ENCODE measurements at places on chromosomes 4 and X.

- no peak for DNase-seq
Measured at GRCh38 chr4:101813604-101814003, 23.1 kb downstream of the BANK1 start.

- DNase-seq, result no peak
Measured at GRCh38 chr4:55323375-55323774, 22.7 kb upstream of the SRD5A3 start.

DNA sequence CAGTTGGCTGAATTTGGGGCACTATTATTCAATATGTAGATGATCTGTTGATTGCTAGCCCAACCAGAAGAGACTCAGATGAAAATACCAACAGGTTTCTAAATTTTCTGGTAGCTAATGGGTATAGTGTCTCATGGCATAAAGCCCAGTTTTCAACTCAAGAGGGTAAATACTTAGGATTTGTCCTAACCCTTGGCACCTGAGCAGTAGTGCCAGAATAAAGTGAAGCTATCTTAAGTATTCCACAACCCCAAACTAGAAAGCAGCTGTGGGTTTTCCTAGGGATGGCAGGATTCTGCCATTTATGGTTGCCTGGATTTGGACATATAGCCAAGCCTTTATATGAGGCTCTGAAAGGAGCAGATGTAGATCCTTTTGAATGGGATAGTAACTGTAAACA is 119.0 kb downstream of the AGTR2 start:
- DNase-seq, result no peak

DNA sequence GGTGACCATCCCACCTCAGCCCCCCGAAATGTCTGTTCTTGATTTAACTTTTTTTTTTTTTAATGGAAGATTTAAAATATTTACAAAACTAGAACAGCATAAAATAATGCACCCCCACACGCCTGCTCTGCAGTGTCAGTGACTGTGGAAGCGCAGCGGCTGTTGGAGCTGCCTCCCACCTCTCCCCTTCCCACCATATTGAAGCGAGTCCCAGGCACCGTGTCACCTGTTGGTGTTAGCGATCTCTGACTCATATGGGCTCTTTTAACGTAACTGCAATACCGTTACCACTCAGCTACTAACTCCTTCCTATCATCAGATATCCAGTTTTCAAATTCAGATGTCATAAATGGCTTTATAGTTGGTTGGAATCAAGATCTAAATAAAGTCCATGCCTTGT is 17.1 kb upstream of the TADA2B start:
- DNase-seq, result no peak

DNA sequence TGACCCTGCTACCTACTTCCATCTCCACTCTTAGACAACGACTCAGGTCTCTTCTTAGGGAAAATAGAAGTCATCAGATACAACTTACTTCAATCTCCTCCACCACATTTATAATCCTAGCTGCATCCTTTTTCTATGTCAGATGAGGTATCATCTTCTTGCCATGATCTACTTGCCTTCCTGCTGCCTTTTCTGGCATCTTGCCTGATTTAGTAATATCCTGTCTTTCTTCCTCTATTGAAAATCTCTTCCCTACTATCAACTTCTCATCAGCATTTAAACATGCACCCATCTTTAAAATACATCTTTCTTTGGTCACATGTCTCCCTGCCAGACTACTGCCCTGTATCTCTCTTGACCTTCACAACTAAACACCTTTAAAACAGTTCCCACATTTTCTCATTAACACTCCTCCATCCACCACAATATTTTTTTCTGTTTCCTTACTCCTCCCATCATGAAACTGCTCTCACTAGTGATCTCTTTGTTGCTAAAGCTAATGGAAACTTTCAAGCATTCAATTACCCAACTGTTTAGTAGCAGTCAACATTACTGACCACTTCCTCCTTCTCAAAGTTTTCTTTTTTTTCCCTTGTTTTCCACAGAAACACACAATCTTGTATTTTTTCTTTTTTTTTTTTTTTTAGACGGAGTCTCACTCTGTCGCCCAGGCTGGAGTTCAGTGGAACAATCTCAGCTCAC is 100.8 kb upstream of the CXorf66 start:
- peak; percentile 6 for DNase-seq

GRCh38 chr4:184320631-184321030 is 103.0 kb upstream of the ENPP6 start:
- DNase-seq, result no peak

- DNase-seq, result no peak
Measured at GRCh38 chr4:67725132-67725531, 24.2 kb upstream of the UBA6 start.

GRCh38 chr4:25563071-25563564 is 92.5 kb upstream of the SLC34A2 start:
- no peak for DNase-seq

DNA sequence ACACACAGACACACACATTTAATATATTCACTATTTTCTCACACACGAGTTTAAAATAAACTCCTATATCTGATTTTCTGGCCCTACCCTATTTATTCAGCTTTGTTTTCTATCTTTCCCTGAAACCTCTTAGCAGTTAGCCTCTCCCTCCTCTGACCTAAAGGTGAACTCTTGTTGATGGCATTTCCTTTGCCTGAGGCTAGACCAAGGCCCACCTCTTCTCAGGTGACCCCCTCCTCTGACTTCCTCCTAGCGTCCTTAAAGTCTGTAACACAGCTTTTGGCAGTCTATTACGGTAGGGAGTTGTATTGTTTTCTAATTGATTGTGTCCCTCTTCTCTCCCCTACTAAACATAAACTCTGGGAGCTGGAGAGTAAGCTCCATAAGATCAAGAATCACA is 1.7 kb upstream of the SRPX2 start:
- DNase-seq, result no peak

- peak; percentile 83 for DNase-seq
Measured at GRCh38 chr4:151729731-151730559, 30.9 kb downstream of the GATB start.

DNA sequence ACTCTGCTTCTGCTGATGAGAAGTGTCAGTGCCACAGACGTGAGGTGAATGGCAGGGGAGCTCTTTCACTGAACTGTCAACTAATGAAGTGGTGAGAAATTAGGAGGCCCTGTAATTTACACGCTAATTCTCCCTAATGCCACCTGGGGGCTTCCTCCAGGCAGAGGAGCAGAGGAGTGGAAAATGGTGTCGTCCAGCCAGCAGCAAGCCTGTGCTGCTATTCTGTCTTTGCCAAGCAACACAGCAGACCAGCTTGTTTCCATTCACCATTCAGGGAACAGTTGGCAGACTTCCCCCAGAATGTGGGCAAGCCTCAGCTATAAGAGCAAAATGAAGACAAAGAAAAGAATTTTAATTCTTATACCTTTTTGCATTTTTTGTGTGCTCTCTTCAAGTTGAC is 245.2 kb upstream of the TET2 start:
- DNase-seq, result no peak

DNA sequence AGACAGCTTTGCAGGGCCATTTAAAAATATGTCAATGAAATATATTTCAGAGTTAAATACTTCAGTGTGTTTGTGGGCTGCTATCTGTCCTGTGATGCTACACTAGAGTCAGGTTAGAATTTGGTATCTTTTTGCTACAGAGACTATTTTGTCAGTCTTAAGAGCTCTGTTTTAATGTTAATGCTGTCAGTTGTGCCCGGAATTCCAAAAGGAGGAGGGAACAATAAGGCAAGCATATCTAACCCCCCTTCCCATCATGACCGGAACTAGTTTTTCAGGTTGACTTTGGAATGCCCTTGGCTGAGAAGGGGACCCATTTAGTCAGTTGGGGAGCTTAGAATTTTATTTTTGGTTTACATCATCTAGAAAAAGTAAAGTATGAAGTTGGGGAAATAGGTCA is 34.9 kb upstream of the SLC25A4 start:
- no peak for DNase-seq

DNA sequence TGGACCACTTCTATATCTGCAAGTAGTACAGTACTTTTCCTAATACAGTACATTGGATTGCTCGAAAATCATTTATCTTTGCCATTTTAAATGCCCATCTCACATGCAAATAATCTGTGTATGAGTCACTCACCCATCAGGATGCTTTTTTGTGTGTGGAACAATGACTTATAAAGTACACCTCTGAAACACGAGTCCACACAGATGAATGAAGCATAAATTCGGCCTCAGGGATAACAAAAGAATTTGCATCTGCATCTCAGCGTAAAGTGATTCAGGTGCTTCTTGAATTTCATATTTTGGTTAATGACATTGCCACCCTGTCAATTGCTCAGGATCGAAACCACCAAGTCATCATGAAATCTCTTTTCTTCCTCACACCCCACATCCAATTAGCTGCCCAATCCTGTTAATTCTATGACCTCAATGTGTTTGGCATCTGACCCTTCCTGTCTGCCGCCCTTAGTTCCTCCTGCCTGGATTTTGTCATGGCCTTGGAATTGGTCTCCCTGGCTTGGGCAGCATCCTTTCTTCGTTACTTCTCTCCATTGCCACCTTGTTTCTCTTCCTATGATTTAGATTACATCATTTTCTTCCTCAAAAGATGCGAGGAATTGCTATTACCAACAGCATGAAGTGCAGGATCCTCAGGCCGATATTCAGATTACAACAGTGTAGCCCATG is 161.6 kb upstream of the MID1 start:
- peak; percentile 1 for DNase-seq

- DNase-seq, result peak; percentile 60
Measured at GRCh38 chr4:88211473-88212252, 53.2 kb upstream of the ABCG2 start.

DNA sequence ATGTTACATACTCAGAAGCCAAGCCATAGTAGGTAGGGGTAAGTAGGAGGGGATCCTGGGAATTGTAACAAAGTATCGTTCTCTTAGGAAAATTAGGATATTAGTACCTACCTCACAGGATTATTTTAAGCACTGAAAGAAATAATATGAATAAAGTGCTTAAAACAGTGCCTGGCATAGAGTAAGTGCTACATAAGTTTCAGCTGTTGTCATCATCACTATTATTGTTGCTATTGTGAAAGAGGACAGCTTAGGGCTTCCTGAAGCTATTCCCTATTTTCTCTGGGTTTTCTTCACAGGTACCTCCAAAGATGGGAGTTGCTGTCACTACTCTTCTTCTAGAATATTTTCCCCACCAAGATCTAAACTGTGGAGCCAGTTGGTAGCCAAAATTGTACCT is 443.7 kb upstream of the FGF16 start:
- DNase-seq, result no peak

DNA sequence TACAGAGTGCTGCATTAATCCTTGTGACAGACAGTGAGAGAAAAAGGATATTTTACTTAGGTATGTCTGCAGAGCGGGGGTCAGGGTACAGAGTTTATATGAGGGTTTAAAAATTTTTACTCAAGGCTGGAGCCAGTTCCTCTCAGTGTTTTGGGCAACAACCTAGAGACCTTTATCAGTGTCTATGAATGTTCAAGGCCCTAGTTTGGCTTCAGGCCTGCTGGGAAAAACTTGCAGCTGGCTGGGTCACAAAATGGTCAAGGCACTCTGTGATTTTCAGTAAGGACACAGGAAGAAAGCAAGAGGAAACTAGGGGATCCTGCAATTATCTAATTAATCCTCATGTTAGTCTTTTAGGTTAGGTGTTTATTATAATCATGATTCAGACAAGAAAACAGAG is 10.8 kb upstream of the C4orf54 start:
- no peak for DNase-seq

DNA sequence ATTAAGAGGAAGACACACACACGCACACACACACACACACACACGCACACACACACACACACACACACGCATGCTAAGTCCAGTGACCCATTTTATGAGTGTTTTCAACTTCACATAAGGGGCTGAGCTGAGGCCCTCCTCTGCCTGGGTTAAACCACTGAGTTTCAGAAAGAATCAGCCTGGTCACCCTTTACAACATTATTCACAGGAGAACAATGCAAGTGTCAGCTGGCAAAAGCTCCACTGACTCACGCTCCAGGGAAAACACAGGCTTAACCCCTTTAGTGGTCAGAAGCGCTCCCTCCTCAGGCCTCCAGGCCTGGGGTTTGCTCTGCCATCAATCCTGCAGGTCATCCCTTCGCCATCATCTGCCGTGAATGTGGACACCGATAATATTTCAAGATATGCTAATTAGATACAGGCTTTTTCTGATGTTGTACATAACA is 46.9 kb downstream of the ACOX3 start:
- peak; percentile 92 for DNase-seq

DNA sequence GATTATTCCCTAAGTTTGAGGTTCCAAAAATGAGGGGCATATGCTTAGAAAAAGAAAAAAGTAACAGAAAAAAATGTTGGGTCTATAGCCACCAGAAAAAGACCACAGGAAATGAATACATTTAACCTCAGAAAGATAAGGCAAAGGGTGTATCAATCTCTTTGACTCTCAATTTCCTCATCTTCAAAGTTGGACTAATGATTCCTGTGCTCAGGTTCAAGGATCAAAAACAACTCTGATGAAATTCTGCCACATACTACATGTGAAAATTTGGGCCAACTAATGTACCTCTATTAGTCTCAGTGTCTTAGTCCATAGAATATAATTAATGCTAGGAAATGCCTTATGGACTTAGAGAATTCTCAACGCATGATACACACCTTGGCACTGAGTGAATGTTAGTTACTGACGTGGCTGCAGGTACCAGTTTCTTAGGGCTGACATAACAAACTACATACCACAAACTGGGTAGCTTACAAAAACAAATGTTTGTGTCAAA is 257.7 kb downstream of the ANKRD50 start:
- DNase-seq, result no peak

DNA sequence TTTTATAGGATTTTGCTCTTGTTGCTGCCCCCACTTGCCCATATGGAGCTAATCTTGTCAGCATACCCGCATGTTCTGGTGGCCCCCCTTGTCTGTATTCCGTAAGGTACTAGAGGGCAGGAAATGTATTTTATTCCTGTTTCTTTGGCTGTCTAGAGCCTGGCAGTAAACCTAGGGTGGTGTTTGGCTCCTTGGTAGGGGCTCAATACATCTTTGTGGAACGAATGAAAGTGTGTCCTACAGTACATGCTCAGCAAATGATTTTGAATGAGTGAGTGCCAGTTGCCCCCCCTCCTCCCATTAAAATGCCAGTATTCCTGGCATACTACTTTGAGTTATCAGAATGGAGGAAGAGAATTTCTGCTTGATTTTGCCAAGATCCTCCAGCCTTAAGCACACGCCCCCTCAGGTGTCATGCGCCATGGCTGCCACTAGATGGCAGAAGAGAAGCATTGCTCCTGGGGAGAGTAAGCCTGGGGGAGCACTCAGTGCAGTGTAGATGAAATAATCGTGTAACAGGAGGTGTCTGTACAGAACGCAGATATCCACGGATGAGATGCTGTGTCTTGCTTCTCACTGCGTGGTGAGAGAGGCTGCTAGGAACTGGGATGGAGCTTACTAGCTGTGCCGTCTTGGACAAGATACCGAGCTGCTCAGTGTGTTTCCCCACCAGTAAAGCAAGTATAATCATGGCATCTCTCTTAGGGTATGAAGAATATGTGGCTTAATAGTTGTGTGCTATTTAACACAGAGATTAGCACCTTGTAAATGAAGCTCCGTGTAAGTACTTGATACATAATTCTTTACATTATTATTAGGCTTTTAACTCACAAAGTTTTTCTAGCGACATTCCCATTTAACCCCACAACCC is 17.2 kb upstream of the RNF212 start:
- peak; percentile 66 for DNase-seq

DNA sequence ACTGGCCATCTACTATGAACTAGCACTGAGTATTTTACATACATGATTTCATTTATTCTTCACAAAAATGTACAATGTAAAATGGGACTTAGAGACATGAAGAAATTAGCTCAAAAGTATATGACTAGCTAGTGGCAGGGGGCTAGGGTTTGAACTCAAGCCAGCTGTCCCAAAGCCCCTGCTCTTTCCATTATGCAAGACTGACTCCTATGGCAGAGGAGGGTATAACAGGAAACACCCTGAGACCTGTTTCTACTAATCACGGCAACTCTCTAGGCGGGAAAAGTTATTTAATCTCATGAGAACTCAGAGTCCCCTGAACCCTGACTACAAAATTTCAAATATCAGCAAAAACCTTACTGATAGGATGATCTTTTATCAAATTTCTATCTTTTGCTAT is 150.6 kb downstream of the PRDM5 start:
- no peak for DNase-seq
